Eye (tissue), 1 donor: ENCODE measurements at places on chromosomes 4 and X.

DNA sequence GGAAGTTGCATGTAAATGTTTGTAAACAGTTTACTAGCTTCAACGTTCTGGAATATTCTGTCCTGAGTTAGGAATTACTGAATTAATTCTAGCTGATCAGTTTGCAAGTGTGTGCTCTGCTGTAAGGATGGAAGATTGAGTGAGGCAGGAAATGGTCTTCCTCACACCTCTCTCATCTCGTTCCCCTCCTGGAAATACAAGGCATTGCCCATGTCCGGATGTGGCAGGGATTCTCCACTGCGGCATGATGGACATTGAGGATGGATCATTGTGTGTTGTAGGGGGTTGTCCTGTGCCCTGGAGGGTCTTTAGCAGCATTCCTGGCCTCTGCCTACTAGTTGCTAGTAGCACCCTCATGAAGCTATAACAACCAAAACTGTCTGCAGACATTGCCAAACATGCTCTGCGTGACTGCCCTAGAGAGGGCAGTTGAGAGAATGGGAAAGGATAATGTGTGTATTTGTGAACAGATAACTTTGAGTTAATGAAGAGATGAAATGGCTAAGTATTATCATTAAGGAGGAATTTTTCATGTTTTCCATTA lies 12.6 kb downstream of the CA5B start:
- DNase-seq: no peak

DNA sequence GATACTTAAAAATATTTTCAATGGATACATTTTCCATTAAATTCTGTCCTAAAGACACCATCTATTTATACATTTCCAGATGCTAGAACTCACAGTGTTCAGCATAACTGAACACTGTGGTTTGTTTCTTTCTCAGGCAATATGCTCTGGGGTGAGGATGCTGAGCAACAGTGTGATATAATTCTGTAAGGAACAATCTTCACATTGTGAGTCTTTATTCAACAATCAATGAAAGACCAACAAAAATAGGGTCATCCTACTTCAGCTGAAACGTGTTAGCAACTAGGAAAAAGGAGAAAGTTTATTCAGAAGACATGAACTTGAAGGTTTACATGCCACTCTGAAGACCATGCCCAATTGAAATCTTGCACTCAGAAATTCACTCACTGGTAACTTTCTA lies 284.8 kb downstream of the UNC5C start:
- no peak for DNase-seq

GRCh38 chrX:114964374-114964773 lies 53.0 kb downstream of the IL13RA2 start:
- no peak for DNase-seq

GRCh38 chr4:13626492-13627177 lies 890 bp downstream of the BOD1L1 start:
- no peak for DNase-seq

DNA sequence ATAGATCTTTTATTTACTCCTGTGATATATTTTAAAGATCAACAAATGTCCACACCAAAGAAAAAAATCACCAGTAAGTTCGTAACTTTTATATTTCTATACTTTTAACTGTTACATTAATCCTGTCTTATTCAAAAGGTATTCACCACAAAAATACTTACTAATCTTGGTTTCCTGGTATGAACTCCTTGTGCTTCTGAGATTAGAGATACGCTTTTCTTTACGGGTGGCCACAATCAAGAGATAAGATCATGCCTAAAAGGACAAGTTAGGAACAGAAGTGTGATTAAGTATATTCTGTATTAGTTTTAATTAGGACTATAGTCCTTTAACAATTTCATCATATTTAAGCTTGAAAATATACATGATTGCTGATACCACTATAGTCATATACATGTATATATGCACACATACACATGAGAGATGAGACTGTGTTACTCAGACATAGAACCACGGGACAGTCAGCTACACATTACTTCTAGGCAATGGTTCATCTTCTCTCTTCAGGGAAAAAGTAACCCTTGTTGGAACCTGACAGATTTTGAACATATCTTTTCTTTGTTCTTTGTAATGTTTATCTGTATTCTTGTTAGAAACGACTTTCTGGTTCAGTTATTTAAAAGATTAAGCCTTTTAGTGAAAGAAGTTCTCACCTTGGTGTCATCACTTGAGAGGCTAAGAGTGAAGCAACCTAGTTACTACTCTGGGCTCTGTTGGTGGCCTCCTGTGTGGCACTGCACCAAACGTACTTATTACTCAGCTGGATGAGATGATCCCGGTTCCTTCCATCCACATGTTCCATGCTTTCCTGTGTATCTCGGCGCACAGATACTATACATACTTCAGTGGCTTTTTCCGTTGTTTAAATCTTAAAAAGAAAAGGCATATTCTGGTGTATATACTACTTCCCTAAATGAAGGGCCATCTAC lies 146.1 kb downstream of the CBR4 start:
- no peak for DNase-seq

DNA sequence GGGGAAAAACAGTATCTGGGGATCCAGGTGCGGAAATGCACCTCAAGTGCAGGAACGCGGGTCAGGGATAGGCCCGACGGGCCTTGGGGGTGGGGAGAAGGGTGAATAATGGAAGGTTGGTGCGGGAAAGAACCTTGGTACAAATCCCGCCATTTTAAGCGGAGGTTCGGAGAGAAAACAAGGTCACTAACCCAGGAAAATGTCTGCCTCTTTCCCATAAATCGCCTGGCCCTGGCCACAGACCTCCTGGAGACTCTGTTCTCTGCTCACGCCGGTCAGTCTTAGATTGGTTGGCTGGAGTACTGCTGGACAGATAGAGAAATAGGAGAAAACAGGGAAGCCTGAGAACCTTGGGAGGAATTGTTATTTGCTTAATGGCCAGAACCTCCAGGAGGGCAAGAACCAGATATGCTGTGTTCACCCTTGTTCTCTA lies 897 bp upstream of the FBXL5 start:
- DNase-seq: no peak

DNA sequence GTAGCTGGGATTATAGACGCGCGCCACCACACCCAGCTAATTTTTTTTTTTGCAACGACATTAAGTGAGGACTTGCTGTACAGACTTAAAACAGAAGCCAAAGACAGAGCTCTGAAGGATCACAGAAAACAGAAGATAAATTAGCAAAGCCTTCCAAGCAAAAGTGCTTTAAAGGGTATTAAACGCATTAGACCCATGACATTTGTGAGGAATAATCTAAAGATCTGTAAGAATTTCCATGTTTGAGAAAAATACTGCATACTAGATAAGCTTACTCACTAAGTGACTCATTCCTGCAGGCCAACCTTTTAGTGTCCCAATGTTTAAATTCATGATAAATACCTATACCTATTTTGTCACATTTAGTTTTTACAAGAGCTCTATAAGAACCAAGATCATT lies 27.4 kb downstream of the SMARCA1 start:
- no peak for DNase-seq

DNA sequence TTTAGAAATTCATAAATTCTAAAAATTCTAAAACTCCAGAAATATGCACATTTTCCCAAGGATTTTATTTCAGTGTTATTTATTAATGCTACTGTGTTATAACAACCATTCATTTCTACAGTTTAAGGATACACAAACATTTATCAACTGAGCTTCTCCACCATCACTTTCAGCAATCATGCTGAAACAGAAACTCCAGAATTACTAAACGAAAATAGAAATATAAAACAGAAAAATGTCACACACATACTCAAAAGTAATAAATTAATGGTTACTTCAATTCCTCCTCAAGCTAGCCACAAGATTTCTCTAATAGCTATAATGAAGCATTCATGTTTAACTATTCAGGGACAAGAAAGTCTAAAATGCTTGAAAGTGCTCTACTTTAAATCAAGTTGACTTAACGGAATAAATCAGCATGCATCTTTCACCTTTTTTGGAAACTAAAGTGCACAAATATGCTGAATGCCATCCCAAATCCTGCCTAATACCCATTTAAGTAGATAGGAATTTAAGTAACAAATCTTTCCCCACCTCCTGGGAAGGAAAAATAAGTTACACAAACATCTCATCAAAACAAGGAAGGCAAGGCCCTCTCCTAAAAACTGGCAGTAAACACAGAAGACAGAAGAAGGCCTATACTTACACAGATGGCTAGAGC lies 563 bp downstream of the FAM13A start:
- DNase-seq: no peak

GRCh38 chr4:83238393-83239248 lies 46.0 kb downstream of the COQ2 start:
- no peak for DNase-seq

DNA sequence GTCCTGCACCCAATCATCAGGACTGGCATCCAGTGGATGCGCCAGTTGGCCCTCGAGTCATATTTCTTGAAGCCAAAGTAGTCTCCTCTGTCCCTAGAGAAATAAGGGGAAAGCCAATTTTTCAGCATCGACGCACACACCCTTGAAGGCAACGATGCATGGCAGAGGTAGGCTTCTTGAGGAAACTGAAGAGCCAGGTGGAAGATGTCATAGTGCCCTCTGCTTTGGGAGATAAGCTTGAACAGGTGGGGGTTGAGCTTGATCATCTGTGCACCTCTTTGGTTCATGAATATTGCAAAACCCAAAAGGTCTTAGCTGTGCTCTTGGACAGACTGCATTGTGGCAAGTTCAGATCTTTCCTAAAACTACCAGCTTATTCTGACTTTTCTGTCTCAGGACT lies 34.6 kb upstream of the WDR1 start:
- no peak for DNase-seq

GRCh38 chr4:62324215-62324614 lies 1124.1 kb downstream of the ADGRL3 start:
- peak; percentile 11 for DNase-seq

- peak; percentile 91 for DNase-seq
These were observed 53.2 kb upstream of the ABCG2 start for GRCh38 chr4:88211473-88212252.

DNA sequence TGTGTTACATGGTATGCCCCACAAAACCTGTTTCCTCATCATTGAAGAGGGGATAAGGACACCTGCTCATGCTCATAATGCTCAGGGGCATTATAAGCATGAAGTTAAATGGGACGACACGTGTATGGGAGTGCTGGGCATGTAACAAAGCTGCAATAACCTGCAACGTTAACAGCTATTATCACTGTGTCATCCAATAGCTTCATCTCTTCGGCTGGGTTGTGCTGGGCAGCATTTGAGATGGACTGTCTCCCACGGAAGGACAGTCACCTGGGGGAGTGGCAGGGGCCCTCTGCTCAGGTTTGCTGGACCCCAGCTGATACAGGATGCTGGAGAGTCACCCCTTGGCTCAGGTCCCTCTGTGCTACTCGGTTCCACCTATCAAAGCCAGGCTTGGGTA lies 94.5 kb downstream of the NSUN7 start:
- no peak for DNase-seq

DNA sequence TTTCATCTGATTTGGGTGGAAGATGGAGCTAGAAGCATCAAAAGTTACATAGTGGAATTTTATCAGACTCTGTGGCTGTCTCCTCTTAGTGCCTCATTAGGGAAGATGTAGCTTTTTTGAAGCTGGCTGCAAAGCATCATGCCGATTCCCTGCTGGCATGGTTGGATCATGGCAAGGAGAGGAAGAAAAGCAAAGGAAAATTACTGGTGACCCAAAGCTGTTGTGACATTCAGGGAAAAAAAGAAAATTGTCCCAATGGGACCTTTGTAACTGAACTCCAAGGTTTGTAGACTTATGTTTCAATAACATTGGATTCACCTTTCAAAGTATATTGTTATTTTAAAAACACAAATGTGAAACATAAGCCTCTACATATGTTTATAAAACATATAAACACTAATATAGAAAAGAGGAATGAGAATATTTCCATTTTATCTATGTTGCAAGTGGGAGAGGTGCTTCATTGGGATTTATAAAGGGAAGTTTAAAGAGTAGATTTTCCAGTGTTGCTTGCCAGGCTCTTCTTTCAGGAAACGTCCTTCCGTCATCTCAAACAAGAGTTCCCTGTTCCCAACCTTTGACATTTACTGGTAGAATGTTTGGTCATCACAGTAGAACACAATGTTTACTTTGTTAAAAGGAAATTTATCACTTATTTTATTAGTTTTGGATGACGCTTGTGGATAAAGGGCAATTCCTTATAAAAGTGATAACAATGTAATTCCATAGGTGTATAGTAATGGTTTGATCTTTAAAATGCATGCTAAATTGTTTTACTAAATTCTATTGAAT lies 190.1 kb upstream of the GPRIN3 start:
- no peak for DNase-seq

GRCh38 chr4:38842994-38843393 lies 13.6 kb downstream of the TLR6 start:
- no peak for DNase-seq

- no peak for DNase-seq
These were observed 187.7 kb upstream of the BOD1L1 start for GRCh38 chr4:13815231-13815630.

GRCh38 chr4:175246941-175247340 lies 328.8 kb downstream of the ADAM29 start:
- no peak for DNase-seq

DNA sequence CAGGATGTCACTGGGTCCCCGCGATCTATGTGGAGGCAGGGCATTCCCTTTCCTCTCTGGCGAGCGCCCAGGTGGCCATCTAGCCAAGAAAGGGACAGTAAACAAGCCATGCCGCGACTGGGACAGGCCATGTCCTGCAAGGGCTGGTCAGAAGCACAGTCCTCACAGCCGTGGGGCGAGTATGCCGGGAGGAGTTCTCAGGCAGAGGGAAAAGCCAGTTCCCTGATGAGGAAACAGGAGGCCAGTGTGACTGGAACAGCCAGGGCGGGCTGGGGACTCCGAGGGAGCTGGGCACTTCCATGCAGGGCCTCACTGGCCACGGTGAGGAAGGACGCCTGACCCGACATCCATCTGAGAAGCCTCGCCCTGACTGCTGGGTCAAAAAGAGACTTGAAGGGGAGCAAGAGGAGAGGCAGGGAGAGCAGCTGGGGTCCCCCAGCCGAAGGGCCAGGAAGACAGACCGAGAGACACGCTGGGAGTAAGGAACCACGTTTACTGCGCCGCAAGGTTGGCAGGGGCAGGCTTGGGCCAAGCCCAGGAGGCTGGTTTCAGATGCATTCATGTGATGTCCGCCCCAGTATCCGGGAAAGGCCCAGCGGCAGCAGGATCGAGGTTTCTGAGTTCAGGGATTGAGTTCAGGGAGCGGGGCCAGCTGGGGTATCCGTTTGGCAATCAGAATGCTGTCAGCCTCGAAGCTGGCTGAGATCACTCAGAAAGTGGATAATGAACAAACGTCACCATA lies 15.0 kb downstream of the CFAP99 start:
- DNase-seq: no peak

- no peak for DNase-seq
These were observed 509.6 kb upstream of the DIPK2B start for GRCh38 chrX:45710081-45710801.

DNA sequence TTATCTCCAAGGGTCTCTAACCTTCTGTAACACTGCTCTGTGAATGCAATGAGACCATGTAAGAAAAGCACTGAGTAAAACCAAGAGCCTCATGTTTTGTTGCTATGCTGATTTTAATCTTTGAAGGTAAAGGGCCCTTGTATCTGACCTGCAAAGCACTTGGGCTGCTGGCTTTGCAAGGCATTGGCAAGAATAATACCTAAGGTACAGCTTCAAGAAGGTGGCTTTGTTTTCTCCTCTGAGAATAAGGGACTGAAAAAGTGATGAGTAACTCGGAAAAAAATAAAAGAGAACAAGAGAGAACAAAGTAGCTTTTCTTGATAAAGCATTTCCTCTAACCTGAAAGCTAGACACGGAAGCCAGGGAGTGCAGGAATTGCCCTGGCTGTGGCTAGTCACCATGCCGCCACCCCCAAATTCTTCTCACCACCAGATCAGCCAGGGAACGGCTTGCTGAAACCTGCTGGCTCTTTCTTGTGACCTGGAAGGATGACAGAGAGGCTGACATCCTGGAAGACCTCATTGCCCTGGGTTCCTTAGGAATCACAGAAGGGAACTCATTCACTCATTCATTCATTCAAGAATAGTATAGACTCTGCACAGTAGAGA lies 41.8 kb upstream of the HS3ST1 start:
- DNase-seq: no peak
